Activated CD8-positive, alpha-beta memory T cell treated with anti-CD3 and anti-CD28 coated beads for 48 hours (primary cell): ENCODE measurements at places on chromosomes 2 and 18.

GRCh38 chr2:30847329-30847728 is 40.1 kb upstream of the CAPN13 start:
- DNase-seq, result no peak

GRCh38 chr2:118320658-118321057 is 232.4 kb downstream of the INSIG2 start:
- DNase-seq, result no peak

DNA sequence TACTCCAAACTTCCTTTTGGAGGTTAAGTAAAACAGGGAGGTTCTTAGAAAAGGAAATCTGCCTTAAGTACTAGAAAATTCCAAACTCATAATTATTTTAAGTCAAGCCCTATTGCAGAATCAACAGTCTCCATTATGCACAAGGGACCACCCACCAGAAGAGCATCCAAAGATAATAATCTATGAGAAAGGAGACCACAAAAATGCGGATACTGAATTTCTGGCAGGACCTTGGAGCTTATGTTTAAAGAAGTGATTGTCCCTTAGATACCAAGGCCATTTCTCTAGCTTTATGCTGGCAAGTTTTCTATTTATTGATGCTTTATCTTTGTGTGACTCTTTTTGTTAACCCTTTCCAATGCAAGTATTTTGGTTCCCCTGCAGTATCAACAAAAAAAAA is 404.0 kb upstream of the MMADHC start:
- no peak for DNase-seq

GRCh38 chr2:8355102-8355859 is 326.6 kb upstream of the ID2 start:
- no peak for DNase-seq

DNA sequence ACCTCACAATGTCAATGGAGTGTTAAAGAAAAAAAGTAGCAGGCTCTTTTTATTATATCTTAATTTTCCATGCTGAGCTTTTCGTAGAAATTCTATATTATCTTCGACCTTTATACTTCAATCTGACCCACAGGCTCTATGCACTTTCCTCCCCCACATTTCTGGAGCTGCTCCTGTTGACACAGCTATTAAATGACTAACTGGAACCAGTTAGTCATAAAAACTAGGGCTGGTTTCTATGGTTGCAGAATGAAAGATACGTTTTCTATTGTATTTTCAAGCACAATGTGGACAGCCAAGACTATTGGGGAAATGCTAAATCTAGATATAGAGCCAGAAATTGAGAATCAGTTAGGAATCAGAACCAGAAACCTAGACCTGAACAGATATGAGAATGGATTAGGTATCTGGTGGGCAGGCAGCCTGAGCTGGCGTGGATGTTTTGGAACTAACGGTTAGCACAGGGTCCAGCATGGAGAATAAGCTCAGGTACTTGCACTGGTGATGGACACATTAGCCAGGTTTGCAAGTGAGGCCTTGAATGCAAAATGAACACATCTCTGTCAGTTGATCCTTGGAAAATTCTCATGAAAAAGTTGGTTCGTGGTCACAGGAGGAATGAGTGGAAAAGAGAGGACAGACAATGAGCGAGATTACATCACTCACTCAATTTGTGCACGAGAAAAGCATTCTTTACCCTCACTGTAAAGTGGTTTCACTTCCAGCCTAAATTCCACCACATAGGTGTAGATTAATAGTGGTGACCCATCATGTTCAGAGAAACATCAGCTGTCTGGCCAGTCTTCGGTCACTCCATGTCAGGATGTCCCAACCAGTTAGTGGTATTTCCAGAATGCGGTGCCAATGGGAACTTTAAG is 144.6 kb upstream of the EPHA4 start:
- DNase-seq, result no peak

- DNase-seq, result no peak
These were observed 15.0 kb downstream of the DTYMK start for GRCh38 chr2:241671457-241672240.

- no peak for DNase-seq
These were observed 2.4 kb downstream of the CTIF start for GRCh38 chr18:48541026-48541746.

- DNase-seq, result no peak
These were observed 129.3 kb downstream of the EXOC6B start for GRCh38 chr2:72696559-72696958.

DNA sequence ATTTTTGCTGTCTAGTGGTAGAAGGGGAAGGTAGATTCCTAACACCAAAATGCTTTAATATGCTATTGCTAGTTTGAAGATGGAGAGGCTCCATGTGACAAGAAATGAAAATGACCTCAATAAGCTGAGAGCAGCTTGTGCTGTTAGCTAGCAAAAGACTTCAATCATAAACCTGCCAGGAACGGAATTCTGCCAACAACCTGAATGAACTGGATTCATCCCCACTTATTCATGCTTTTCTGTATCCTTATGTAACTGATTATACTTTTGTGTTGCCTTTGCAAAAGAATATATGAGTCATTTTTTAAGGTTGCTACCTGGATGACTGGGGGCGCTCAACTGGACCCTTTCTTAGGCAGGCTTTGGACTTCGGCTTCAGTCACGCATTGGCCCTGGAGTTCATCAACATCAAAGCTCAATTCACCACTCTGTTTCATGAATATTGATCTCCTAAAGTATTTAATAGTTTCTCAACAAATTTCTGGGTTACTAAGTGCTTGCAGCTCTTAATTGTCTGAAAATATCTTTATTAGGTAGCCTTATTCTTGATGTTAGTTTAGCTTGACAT is 97.5 kb upstream of the KCNJ3 start:
- no peak for DNase-seq
